ENCODE measurements at places on chromosomes 5 and 9.

DNA sequence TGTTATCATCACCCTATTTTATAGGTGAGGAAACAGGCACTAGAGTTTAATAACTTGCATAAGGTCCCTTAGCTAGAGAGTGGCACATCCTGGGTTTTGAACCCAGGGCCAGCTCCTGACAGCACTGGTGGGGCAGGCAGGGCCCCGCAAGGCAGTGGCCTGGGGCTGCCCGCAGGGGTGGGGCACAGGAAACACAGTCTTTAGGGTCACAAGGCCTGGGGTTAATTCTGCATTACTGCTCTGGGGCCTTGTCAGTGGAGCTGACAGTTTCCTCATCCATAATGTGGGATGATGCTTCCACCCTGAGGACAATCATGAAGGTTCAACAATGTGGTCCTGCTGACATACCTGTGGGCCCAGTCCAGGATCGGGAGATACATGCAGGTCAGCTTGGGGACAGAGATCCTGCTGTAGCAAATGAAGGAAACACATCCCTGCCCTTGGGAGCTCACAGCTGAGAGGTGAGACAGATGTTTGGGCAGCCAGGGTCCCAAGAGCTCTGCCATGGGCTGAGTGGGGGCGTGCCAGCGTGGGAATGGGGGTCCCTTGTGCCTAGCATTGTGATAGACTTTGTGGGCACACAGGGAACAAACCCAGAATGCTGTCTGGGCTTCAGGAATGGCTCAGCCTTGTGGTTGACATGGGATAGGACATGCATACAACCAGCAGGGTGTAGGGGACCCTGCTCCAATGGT is 14.7 kb downstream of the FGF18 start:
- DNase-seq = no peak

GRCh38 chr9:87878989-87879511 is 3.6 kb upstream of the SPATA31E1 start:
- no peak for DNase-seq

GRCh38 chr9:20002011-20002410 is 213.2 kb upstream of the SLC24A2 start:
- DNase-seq = no peak

DNA sequence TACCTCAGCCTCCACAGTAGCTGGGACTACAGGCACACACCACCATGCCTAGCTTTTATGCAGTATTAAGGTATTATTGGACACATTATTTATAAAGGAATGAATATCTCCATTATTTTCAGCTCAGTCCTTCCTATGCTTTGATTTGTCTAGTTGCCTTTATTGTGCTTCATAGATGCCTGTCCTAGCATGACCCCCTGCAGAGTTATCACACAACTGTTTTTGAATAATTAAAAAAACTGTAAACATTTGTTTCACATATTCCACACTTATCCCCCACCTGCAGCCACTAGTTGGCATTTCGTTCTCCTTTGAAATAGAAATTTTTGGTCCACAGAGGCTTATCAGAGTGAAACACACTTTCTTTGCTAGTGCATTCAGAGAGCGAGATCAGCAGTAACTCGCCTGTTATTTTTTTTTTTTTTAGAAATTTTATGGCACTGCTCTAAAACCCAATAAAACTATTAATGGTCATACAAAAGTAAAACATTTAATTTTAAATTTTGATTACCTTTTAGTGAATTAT is 151.8 kb upstream of the RASA1 start:
- DNase-seq = no peak

- DNase-seq = no peak
Observed at GRCh38 chr5:50655810-50656205, 10.6 kb upstream of the PARP8 start.

DNA sequence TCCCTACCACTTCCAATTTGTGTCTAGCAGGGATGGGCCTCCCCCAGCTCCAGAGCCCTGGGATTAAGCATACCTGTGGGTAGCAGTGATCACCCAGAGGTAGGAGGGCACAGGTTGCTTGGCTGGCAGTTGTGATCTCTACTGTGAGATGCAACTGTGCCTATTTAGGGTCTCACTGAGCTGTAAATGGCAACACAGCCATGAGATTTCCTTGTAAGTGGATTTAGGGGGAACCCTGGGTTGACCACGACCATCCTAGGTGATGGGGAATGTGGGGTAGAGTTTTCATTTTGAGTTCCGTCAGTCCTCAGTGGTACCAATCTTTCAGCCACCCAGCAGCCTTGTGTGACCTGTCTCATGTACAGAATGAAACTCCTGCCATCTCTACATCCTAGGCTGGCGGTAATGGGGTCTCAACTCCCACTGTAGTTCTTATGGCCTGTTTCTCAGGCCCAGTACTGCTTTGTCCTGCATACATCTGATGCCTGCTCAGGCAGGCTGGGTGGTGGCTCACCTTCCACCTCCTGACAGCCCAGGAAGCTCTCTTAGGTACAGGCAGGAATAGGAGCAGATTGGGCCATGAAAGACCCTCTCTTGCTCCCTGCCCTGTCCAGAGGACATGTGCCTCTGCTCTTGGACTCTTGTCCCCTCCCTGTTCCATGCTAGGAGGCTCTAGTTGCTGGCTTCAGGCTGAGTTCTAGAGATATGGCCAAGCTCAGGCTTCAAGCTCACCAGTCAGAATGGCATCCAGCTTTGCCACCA is 8.1 kb downstream of the HNRNPAB start:
- DNase-seq = no peak

GRCh38 chr9:7756088-7756487 is 43.5 kb downstream of the DMAC1 start:
- DNase-seq = peak; percentile 2

- DNase-seq = no peak
Observed at GRCh38 chr5:179309751-179310320, 35.4 kb downstream of the ADAMTS2 start.

GRCh38 chr5:28301712-28302111 is 1263.3 kb upstream of the CDH9 start:
- no peak for DNase-seq

DNA sequence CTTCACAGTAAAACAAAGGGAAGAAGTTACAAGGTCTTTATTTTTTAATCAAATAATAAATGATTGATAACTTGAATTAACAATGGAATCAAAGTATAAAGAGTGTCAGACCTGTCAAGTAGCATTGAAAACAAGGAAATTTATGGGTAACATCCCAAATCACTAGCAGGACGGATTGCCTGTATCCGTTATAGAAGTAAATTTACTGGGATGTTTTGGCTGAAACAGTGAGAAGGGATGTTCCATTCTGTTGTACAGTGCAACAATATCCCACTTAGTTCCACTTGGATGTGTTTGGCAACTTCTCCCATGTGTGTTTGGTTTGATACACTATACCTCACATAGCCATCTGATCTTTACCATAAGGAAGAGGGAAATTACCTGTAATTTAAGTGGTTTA is 421.0 kb upstream of the CHD1 start:
- DNase-seq = no peak

DNA sequence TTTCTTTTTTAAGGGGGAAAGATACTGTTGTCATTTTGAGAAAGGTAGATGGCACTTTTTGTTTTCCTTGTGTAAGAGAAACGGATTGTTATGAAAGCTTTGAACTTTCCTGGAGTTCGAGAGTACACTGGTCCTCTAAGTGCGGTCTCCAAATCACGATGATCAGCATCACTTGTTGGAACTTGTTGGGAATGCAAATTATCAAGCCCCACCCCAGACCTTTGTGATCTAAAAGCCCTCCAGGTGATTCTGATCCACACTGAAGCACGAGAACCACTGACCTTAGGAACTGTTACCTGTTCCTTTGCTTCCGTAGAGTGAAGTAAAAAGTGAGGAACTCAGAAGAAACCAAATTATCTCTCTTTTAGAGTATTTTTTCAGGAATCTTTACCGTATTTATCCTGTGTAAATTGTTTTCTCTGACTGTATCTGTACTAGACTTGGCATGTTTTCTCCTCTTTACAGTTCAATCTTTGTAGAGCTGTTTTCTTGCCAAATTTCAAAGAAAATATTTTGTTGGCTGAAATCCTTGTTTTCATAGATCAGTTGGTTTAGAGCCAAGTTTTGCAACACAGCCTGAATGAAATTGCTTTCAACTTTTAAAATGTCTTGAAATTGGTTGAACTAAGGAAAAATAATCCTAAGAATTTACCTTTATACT is 4.0 kb downstream of the MAT2B start:
- no peak for DNase-seq

DNA sequence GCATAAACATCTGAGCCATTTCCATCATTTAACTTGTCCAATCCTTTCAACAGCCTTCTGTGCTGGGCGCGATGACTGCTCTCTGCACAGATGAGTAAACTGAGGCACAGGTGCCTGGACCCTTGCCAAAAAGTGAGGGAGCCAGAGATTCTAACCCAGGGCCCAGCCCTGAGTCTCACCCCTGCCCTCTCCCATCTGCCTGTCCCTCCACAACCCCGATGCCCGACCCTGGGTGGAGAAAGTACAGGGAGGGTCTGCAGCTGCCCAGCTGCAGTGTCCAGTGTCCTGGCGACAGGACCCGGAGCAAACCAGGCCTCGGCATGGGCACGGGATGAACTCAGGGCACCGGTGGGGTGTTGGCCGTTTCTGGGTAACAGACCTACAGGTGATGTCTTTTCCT is 39.6 kb upstream of the CLPTM1L start:
- no peak for DNase-seq

DNA sequence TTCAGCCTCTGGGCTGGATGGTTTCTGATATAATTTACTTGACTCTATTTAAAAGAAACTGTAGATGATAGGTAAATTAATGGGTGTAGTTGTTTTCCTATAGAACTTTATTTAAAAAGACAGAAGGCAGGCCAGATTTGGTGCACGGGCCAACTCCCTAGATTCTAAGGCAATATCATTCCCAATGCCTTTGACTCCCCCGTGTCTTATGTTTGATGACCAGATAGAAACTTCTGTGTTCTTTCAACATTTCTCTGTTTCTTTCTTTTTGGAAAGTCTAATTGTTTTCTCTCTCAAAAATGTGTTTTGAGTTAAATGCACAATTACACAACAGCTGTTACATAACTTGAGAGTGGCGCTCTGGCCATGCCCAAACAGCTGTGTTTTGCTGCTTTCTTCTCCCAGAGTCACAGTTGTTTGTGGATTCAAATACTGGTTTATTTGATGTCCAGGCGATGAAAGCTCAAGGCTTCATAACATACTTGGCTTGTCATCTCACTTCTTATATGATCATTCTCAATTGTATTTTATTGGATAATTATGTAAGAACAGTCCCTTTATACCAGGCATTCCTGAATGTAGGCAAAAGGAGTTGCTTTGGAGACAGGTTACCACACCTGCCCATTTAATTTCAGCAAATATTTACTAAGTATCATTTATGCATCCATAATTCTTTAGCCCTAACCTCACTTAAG is 1.7 kb upstream of the ALDH1A1 start:
- no peak for DNase-seq

- no peak for DNase-seq
Observed at GRCh38 chr5:159043590-159043989, 56.1 kb downstream of the EBF1 start.

GRCh38 chr5:119187776-119188529 is 117.1 kb downstream of the DMXL1 start:
- DNase-seq = no peak

DNA sequence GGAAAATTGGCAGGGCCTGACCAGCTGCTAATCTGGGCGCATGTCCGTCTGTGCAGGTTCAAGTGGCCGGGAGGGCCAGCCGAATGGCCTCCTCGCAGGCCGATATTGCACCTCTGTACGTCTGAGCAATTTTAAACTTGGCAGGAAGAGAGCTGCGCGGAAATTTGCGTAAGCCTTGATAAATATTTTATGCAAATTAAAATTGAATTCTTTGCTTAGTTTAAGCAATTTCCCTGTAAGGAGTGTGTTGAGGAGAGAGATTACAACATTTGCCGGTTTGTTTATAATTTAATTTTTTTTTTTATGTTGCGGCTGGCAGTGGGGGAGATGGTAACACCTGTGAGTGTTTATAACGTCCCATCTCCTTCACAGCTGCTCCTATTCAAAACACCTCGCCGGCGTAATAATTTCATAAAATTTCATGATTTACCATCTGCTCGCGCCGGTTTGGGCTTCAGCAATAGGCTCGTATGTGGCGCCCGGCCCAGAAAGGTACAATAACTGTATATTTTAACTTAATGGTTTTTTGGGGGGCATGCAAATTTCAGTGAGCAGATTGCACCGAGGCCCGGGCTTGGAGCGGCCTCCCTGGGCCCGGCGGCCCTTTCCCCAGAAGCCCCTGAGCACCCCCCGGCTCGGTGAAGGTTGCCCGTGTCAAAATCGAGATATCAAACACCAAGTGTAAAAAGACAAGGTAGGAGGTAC is 269.4 kb upstream of the MVB12B start:
- DNase-seq = no peak

DNA sequence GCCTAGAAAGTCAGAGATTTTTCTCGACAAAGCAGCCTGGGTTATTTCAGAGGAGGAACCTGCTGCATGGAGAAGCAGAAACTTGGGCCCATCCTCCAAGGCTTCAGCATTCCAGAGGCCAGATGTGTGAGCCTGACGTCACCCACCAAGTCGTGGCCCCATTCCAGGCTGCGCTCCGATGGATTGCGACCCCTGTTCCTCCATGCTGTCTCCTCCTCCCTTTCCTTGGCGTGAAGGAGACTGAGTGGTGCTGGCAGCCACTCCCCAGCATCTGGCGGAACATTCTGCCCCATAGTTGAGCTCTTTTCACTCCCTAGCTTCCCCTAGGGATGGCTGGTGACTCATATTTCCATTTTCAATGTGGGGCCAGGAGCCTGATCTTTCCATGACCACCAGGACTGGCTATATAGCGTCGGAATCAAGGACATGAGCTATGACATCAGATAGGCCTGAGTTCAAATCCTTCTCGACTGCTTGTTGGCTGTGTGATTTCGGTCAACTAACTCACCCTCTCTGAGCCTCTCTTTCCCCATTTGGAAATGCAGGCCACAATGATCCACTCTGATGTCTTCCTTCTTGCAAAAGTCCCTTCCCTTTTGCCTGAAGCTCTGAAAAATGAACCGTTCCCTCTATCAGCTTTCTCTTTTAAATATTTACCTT is 24.5 kb upstream of the DUSP1 start:
- no peak for DNase-seq

- DNase-seq = peak; percentile 45
Observed at GRCh38 chr5:10288592-10289219, 19.0 kb downstream of the CMBL start.

DNA sequence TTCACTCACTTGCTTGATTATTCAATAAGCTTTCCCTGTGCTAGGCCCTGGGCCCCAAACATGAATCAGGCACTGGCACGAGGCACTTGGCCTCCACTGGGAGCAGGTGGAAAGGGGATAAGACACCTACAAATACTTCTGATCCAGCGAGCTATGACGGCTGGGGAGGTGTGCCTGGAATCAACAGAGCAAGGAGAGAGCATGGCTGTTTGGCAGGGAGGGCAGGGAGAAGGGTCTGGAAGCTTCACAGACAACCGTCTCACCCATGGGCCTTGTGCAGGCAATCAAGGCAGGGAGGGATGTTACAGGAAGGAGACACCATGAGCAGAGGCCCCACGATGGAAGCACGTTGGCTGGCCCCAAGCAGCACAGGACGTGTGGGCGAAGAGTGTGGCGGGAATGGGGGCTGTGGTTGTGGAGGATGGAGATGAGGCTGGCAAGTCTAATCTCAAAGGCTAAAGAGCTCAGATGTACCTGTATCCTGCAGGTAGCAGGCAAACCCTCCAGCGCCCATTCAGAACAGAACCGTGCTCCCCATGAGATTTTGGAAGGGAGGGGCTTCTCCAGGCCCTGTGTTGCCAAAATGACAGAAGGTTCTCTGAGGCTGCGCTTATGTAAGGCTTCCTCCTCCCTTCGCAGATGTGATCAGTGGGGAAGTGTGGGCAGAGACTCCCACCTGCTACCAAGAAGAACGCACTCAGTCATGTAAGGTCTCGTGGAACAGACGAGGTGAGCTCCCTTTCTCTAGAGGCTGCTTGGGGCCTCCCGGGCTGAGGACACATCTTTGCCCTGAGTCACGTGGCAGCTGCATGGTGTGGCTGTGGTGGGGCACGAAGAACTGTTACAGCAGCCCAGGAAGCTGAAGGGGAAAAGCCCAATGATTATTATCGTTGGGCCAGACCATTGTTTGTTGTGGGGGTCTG is 189.7 kb downstream of the DAB2IP start:
- no peak for DNase-seq
